Left kidney (tissue), 8 donors: ENCODE measurements at places on chromosomes 4 and X.

GRCh38 chr4:74948236-74948635, 15.3 kb downstream of the PARM1 start:
- peak; percentile 38 for DNase-seq

DNA sequence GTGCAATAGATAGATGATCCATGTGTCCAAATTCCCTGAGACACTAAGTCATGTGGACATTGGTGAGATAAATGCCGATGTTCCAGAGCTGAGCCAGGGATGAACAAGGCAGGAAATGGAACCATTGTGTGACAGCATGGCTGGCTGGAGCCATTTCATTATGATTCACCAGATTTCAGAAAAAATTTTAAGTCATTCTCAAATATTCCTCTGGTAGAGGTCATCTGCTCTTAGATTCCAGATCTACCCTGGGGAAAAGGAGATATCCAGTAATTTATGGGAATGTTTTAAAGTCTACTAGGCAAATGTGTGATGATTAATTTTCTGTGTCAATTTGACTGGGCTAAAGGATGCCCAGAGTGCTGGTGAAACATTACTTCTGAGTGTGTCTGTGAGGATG, 287.3 kb downstream of the STK32B start:
- DNase-seq = no peak

DNA sequence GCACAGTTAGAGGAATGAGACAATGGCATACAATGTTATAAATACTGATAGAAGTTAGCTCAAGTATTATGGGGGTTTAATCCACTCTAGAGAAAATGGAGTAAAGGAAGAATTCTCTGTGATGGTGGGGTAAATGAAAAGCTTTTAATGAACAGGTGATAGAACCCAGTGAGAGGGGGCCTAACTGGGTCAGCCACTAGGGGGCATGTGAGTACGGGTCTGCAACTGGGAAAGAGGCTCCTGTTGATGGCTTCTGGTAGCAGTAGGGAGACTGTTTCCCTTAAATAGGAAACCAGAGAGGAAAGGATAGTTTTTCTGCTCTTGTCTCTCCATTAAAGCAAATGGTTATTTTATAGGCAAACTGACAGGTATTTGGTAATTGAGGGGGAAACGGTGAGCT, 132.8 kb upstream of the GPR101 start:
- no peak for DNase-seq

GRCh38 chrX:85928606-85929005, 118.8 kb downstream of the CHM start:
- DNase-seq = no peak

DNA sequence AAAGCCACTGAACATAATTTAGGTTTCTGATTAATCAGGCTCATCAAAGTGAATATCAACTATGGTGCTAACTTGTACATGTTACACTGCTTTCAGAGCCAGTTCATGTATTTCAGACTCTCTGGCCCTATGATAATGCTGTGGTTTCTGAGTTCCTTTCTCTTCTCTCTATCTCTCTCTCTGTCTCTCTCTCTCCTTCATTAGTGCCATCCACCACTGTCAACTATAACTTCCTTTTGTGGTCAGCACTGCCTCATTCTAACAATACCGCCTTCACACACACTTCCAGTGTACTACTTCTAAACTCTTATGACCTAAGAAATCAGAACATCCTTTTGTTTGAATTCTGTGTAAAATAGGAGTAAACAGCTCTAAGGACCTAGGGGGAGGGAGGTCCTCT, 907.1 kb downstream of the RPA4 start:
- no peak for DNase-seq

GRCh38 chrX:27380163-27380845, 82.8 kb downstream of the PPP4R3C start:
- DNase-seq = no peak

DNA sequence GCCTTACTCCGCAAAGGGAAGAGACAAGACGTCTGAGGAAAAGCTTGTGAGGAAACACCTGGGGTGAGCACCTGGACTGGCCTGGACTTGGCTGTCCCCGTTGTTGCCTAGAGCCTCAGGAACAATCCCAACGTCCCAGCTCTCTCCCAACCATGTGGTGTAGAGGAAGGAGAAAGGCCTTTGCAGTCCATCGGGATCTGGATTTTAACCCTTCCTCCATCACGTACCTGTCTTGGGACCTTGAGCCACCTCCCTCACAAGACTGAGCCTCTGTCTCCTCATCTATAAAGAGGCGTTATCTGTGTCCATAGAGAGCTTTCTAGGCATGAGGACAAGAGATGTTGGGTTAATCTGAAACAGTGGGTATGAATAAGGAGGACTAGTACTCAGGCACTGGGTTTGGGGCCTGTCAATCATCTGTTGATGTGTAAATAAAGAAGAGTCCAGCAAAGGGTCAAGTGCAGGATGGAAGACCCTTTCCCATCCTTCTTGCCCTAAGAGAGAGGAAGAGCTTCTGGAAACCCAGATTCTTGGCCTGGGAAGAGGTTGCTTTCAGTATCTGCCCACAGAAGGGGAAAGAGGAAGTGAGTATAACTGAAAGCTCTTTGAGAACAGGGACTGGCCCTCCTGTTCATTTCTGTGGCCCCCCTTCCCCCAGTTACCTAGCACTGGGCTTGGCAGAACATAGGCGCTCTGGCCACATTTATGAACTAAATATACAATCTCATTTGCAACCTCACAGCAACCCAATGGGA, 137.1 kb downstream of the PJA1 start:
- no peak for DNase-seq

- no peak for DNase-seq
Observed at GRCh38 chrX:127390316-127390715, 570.8 kb downstream of the PRR32 start.

DNA sequence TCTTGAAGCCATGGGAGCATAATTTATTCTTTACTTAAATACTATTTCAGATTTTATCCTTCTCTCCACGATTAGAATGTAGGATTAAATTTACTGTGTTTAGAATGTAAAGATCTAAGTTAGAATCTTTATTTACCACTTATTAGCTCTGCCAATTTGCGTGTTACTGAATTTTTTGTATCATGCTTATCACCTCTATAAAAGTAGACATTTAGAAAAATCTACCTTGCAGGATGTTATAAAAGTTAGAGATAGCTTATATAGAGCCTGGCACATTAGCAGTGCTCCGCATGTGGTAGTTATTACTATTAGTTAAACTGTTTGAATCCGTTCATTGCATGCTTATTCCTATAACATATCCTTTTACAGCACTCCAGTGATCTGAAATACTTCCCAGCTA, 97.9 kb downstream of the BANK1 start:
- DNase-seq = no peak

GRCh38 chr4:21890231-21890630, 58.3 kb downstream of the KCNIP4 start:
- DNase-seq = no peak

DNA sequence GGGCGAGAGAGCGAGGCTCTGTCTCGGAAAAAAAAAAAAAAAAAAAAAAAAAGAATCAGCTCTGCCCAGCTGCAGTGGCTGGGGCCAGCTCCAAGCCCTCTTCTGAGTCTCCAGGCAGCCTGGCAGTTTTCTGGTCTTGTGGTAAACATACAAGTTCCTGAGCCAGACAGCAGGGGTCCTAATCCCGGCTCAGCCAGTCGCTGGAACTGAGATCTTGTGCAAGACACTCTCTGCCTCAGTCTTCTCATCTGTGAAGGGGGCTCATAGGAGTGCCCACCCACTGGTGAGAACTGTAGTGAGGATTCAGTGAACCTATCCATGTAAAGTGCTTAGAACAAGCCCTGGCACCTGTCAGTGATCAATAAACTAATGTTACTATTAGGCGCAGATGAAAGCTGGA, 41.8 kb downstream of the C4orf50 start:
- DNase-seq = no peak

- no peak for DNase-seq
Observed at GRCh38 chr4:113636877-113637276, 124.7 kb downstream of the CAMK2D start.

DNA sequence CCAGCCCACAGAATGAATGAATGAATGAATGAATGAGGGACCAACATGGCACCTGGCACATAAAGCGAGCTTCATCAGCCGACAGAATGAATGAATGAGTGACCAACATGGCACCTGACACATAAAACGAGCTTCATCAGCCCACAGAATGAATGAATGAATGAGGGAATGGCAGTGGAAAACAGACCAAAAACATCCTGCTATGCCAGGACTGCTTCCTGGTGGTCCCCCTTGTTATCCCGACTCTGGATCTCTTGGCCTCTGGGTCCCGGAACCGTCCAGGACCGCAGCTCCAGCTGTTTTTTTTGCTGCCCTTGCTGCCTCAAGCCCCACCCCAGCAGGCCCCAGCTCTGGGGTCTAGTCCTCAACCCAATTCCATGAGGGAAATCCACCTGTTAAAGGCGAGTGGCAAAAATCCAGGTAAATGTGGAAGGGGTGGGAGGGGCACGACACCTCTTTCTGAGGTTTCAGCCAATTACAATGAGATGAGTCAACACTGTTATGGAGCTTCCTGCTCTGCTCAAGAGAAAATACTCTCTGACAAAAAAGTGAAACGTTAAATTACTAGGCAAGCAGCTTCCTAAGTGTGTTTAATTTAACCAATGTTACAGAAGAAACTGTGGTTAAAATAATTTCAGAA, 72.0 kb upstream of the MTNR1A start:
- no peak for DNase-seq

DNA sequence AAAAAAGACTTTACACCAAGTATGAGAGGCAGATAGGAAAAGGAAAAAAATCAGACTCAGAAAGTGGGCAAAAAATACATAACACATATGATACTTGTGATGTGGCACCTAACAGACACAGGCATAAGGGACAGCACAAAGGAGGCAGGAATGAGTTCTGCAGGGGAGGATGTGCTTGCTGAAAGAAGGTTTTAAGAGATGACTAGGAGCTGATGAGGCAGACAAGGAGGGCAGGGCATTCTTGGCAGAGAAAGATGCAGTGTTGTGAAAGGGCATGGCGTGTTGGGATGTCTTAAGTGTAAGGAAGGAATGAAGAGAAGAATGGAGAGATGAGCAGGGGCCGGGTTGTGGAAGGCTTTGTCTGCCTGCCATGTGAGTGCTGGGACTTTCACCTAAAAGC, 49.7 kb upstream of the TMEM154 start:
- DNase-seq = no peak

DNA sequence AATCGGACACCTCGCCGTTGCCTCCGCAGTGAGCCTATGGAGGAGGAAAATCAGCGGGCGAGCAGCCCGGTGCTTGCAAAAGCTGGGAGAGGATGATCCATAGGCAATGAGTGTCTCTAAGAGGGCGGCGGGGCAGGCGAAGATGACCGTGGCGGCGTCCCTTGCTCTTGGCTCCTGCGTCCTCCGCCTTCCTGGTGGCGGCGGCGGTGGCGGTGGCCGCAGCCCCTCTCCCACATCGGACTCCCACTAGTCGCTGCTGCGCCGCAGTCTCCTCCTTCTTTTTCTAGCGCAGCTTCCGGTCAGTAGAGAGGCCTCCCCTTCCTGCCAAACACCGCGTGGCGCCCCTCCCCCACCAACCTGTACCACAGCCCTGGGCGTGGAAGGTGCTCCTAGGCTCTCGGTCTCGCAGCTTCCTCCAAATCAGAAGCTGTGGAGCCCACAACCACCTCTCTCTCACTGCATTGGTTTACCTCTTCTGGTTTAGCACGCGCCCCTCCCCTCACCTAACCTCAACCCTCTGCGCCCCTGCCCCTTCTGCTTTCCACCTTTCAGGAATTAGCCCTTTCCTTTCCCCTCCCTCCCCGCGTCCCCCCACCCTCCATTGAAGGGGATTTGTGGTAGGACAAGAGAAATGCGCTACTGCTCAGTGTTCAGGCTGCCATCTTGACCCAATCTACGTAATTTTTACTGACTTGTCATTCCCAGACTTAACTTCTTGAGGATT, at the start of gene SPIN3:
SPIN3 (minus strand) TSS at position 271 of the 724 bp plus-strand sequence. CDS start 594 bp downstream, outside the sequence.
- peak; percentile 76 for DNase-seq

DNA sequence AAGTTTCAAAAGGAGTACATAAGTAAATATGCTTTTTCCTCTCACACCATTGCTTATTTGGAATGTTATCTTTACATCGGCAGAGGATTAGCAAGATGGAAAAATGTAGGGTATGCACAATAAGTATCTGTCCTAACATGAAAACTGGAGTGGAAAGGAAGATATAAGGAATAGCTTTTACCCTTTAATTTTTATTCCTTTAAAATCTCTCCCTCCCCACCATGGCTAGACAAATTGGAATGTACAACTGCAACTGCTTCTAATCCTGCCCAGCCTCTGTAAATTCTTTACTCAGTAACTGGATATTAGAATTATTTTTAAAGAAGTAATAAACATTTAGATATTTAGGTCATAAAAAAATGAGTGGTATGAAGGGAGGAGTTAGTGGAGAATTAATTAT, 171.5 kb downstream of the PCDH18 start:
- no peak for DNase-seq

DNA sequence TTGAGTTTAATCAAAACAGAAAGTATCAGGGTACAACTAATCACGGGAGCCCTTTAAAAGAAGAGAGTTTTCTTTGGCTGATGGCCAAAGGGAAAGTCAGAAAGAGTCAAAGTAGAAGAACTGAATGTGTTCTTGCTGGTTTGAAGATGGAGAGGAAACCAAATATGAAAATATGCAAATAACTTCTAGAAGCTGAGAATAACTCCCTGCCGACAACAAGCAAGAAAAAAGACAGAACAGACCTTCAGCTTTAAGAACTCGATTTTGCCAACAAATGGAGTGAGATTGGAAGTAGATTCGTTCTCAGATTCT, 903.8 kb downstream of the STIM2 start:
- DNase-seq = no peak

DNA sequence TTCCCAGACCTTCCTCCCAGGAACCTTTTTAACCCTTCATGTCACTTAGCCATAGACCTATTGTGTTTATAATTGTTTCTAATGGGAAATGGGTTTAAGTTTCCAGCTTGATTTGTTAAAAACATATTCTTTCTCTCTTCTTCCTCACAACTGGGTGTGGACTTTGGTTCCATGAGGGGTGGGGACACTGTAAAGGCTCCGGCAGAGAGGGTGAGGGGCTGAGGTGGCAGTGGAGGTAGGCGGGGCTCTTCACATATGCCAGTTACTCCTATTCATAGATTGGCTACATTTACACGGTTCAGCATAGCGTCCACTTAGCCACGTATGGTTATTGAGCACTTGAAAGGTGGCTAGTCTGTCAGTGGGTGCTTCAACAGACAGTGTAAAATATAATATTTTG, 7.8 kb downstream of the INTS6L start:
- DNase-seq = no peak

GRCh38 chrX:71239781-71240180, 14.2 kb downstream of the ZMYM3 start:
- no peak for DNase-seq
